ENCODE measurements at places on chromosomes 4 and X.

DNA sequence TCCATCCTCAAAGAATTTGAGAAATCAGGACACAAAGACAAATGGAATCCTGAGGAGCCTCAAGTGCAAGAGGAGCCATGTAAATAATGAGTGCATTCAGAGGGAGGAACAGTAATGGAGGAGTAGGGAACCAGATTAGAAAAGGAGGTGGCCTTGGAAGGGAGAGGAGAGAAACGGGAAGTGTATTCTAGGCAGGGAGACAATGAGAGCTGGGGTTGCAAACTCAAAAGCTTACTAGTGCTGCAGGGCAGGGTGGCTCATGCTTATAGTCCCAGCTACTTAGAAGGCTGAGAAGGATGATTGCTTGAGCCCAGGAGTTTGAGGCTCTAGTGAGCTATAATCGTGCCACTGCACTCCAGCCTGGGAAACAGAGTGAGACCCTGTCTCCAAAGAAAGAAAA, 113.2 kb upstream of the LSM6 start:
- no peak for DNase-seq

DNA sequence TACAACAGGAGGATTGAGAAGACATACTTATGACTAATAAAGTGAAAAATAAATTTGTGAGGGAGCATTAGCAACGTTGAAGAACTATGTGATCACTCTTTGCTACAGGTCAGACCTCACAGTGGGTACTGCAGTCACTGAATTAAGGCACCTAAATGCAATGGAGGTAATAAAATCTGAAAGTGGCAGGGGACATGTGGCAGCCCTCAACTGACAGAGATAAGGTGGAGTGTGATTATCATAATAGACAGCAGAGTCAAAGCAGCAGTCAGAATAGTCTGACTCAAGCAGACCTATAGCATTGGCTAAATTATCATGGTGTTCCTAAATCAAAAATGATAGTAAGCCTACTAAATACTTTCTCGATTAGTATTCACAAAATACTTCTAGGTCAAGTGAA, 1220.5 kb downstream of the PCDH18 start:
- DNase-seq: no peak

GRCh38 chrX:130082244-130083106, 27.8 kb downstream of the ELF4 start:
- peak; percentile 33 for DNase-seq

DNA sequence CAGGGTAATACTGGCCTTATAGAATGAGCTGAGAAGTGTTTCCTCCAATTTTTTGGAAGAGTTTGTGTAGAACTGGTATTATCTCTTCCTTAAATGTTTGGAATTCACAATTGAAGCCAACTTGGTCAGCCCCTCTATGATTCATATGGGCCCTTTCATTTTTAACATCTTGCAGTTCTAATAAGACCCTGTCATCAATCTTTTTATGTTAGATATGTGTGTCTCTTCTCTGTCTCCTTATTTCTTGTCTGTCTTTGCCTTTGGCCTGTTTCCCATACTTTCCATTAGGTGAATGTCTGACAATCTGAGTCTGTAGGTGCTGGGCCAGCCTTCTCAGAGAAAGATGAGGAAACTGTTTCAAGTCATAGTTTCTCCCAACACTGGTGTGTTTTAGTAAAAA, 88.7 kb downstream of the SLC16A2 start:
- DNase-seq: no peak

DNA sequence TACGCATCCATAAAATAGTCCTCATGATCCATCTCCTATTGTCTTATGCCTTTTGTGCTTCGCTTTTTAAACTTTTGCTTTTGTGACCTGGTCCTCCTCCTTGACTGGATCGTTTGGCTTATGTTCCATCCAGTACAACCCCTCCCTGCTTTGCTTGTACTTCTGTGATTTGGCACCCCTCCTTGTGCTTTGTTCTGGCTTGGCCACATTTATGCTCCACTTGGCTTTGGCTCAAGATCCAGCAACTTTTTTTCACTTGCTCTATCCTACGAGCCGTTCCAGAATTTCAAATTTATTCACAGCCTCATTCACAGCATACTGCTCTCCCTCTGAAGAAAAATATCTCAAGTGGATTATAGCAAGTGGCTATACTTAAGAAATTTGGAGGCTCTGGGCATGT, 28.0 kb upstream of the GLRA2 start:
- no peak for DNase-seq

DNA sequence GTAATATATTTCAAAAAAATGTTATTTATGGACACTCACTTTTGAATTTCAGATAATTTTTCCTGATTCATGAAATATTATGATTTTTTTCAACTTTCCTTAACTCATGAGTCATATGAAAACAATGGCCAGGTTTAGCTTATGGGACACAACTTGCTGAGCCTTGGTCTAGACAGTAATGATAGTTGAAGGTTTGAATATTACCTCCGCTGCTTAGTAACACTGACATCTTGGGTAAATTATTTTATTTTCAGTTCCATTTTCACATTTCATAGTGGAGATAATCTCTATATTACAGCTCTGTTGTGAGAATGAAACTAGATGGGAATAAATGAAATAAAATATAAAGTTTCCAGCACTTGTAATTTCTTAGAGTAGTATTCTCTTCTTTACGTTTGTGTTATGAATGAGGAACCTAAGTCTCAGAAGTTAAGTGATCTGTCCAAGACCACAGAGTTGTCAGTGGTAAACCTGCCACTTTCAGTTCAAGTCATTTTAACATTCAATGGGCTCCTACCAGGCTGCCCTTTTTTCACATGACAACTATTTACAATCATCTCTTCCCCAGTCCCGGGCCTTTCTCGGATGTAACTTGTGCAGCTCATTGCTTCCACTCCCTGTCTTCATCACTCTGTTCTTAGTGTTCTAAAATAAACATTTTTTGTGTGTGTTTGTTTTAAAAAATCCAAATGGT, 46.8 kb upstream of the GC start:
- DNase-seq: no peak

All from activated CD8-positive, alpha-beta memory T cell treated with anti-CD3 and anti-CD28 coated beads for 1 hour (primary cell).